ENCODE measurements at places on chromosomes 6 and 20.

DNA sequence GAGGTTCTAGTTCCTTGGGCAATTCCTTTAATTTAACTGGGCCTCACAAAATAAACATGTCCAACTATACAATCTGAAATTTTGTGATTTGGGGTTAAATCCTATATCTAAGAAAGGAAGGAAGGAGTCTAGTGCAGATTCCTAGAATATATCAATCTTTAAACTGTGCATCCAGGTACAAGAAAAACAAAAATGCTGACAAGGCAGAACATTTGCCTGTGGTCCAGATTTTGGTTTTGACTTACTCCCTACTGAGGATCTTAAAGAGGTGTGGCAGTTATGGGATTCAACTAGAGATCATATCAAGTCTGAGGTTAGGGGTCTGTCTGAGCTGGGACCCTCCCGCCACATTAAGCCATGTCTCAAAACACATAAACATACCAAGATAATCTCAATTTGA is 17.7 kb upstream of the COX7A2 start:
- DNase-seq: no peak

DNA sequence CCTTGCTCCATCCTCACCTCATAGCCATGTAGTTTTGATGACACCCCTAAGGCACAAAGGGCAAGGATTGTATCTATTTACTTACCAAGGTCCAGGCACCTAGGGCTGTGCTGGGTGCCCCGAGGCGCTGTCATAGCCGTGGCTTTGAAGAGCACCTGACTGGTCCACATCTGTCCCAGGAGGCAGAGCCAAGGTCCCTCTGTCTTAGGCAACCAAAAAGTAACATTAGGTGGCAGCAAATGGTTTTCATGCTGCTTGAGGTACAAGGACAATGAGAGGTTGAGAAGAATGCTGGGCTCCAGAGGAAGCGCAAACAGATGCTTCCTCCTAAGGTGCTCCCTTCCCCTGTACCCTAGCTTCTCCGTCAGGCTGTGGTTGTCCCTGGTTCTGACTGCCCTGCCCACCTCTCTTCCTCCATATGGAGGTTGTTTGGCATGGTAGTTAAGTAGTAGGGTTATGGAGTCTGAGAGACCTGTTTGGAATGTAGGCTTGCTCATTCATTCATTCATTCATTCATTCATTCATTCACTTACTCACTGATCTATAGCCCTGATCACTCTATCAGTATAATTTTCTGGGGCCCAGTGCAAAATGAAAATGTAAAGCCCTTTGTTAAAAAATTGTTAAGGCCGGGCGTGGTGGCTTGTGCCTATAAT is 3.0 kb upstream of the UQCC2 start:
- no peak for DNase-seq

DNA sequence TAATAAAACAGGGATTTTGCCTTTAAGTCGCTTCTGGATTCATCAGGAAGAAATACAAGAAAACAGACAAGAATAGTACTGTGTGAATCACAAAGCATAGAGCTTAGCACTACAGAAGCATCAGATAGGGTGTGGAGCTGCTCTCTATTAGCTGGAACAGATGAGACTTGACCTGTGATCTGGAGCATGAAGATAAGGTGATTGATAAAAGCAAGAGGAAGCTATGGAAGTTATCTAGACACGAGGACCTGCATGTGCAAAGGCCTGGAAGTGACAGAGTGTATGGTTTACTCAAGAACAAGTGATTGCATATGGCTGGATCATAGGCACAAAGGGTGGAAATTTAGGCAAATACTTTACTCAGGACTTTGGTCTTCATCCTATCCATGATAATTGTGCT is 112.9 kb upstream of the MLIP start:
- DNase-seq: no peak

DNA sequence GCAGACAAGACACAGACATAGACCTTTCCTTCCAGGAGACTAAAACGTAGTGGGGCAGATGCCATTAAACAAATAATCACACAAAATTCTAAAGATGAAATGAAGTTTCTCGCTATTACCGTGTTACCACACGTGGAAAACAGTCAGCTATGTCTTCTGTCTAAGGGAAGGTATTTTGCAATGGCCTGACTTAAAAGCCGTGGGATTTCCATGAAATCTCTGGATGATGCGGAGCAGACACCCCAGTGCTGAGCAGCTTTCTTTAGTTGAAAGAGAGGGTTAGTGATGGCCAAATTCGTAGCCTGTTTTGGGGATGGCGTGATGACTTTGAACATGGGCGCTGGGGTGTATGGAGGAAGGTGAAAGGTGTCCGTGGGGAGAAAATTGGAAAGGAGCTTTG is 281.8 kb downstream of the NRN1 start:
- no peak for DNase-seq

DNA sequence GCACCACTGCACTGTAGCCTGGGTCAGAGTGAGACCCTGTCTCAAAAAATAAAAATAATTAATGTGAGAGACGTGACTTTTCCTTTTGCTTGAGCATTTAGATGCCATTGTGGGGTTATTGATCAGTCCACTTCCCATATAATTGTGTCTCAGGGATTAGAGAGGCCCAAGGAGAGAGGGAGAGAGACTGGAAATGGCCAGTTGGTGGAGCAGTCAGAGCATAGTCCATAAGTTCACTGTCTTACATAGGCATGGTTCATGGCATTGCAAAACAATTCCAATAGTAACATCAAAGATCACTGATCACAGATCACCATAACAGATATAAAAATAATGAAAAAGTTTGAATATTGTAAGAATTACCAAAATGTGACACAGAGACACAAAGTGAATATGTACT is 15.2 kb upstream of the SDHAF4 start:
- DNase-seq: no peak

DNA sequence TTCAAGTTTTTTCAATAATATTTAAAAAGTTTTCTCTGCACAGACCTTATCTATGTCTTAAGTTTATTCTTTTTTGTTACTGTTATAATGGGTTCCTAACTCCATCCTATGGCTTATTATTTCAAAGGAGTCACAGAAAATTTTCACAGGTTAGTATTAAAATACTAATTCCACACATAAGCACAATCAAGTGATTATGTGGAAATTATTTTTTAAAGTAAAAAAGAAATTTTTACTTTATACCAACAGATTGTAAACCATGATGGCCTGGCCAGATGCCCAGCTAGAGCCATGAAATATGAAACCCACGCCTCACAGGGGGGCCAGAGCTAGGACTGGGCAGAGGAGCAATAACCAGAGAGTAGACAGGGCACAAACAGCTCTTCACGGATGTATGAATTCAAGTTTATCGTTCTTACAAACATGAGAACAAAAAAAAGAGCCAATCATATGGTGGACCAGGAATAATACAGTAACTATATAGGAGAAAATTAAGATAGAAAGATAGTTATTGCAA is 34.0 kb downstream of the NUDT3 start:
- peak; percentile 56 for DNase-seq

- no peak for DNase-seq
These were observed 777.7 kb downstream of the C6orf118 start for GRCh38 chr6:164531736-164532135.

GRCh38 chr20:14723614-14724013 is 386.2 kb upstream of the FLRT3 start:
- no peak for DNase-seq

GRCh38 chr6:161327360-161327953 is 53.6 kb upstream of the AGPAT4 start:
- DNase-seq: no peak

- no peak for DNase-seq
These were observed 191.7 kb upstream of the HSF2 start for GRCh38 chr6:122207794-122208193.

All from left lung (tissue), 14 donors.